ENCODE measurements at places on chromosomes 2 and 18.

DNA sequence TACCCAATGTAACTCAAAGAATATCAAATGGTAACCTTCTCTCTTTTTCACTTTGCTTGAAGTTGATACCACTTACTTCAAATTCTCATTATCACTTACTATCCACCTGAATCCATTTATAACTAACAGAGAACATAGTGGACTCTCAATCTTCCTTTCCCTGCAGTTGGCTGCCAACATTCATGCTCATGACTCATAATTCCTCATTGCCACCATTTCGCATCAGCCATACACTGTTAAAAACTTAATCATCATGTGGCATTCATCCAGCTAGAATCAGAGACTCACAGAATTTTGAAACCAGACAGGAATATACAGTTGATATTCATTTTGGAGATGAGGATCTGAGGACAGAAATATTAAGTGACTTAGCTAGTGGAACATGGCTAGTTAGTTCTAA is 56.8 kb downstream of the SLC4A10 start:
- DNase-seq: no peak

DNA sequence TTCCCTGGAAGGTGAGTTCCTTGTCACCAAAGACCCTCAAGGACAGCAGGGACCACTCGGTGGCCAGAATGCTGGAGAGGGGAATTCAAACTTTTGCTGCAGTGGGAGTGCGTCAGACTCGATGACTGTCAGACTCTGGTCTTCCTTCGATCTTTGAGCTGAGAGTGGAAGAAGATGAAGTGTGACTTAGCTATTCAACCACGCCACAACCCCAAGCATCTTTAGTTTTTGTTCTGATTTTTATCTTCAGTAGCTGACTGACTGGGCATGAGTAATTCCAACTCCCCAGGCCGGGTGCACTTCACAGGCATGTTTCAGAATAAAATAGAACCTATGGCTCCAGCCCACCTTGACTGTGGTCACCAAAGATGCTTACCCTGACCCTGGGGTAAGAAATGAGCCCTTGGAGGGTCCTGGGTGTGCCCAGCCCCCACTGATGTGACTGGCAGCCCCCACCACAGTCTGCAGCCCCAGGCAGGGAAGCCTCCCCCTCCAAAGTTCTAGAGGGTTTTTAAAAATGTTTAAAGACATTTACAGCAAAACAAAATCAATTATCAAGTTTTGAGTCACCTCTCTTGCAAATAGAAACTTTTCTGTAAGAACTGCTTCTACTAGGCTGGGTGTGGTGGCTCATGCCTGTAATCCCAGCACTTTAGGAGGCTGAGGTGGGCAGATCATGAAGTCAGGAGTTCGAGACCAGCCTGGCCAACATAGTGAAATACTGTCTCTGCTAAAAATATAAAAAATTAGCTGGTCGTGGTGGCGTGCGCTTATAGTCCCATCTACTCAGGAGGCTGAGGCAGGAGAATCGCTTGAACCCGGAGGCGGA is 24.9 kb upstream of the YWHAQ start:
- peak; percentile 34 for DNase-seq

GRCh38 chr2:218334531-218334930 is 22.1 kb upstream of the CATIP start:
- DNase-seq: no peak

GRCh38 chr2:45004562-45005191 is 4.6 kb downstream of the SIX2 start:
- DNase-seq: no peak

DNA sequence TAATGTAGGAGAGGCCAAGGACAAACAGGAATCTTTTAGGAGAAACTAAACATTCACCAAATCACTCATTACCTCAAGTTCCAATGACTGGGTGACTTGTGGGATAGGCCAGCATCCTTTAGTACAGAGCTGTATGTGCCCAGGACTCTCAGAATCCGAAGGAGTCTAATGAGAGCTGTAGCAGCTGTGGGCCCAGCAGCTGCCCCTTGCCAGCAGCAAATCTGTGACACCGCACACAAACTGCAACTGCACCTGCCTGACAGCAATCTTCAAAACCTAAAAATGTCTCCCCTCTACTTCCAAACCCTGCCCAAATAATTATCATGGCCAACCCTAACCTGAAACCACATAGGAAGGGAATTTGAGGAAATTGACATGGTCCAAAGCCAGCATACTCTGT is 44.5 kb upstream of the ACVR2A start:
- no peak for DNase-seq

- DNase-seq: no peak
Observed at GRCh38 chr2:66721776-66722175, 286.9 kb downstream of the MEIS1 start.

DNA sequence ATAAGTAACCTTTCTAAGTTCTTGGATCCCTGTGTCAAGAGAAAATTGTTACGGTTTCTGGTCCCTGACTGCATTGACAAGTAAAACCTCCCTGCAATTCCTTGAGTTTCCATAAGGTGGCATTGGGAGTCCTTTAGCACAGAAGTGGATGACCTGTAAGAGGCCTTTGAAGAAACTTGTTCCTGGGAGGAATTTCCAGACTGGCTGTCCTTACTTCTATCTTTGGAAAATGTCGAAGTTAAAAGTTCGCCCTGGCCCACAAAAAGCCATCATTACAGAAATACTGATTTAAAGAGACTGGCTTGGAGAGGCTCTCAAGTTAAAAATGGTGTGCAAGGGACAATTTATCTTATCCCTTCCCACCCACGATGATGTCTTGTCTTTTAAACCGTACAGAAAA is 218.4 kb downstream of the CDH20 start:
- DNase-seq: no peak

Measured in stimulated activated CD4-positive, alpha-beta T cell treated with anti-CD3 and anti-CD28 coated beads, TNF-alpha, amount 100 ng/mL, for 4 hours (primary cell).